HFFc6 (cell line): ENCODE measurements at places on chromosomes 5 and 9. TPM values are rescaled to one million over a fixed set of nuclear protein-coding genes. Genes with fewer than 3 reads are reported as not detected.
A peak's percentile ranks its signal among the peaks of the same experiment; 100 is the strongest.

Gene CFAP77
- not detected in 3 replicates for total RNA-seq

Gene AGXT2
- not detected in 3 replicates for total RNA-seq

Gene ZBED3
- total RNA-seq = 1.7 to 2.4 TPM (median 2.1 TPM) in 3 replicates

Gene ETF1
- 145 to 163 TPM (median 149 TPM) in 3 replicates for total RNA-seq

Gene PRUNE2
- 0.26 TPM in 1 of 2 replicates, not detected in the other for total RNA-seq

Gene ZSWIM6
- total RNA-seq = 10.1 to 11.1 TPM (median 11.0 TPM) in 3 replicates

DNA sequence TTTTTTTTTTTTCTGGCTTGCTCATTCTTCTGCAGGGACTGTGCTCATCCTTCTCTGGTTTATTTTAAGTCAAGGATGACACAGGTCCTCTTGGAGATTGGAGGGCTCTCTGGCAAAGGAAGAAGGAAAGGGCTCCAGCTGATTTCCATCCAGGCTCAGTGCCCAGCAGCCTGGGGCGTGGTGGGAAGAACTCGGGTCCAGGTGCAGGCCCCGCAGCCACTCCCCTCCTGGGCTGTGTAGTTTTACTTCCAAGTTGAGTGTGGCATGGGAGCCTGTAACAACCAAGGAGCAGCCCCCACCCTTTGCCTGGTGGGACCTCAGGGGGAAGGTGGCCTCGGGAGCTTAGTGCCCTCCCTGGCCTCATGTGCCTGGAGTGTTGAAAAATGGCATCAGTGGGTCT, 58.9 kb downstream of the ANKRD33B start:
- H3K27ac ChIP-seq = no peak overlapping the region
- no peak overlapping the region for H3K4me3 ChIP-seq
- peaks cover 16% of the 10 kb centered on the region for H3K4me1 ChIP-seq

- H3K27me3 ChIP-seq = no peaks in the 10 kb centered on the region
- H3K36me3 ChIP-seq = peaks cover 5% of the 10 kb centered on the region; the same call in 1 of the 2 replicates
- no peak overlapping the region for H3K4me3 ChIP-seq
- no peak overlapping the region for H3K27ac ChIP-seq
- DNase-seq = no peak
These were observed 398.1 kb upstream of the IRX1 start for GRCh38 chr5:3197304-3198073.

GRCh38 chr5:57175551-57176309, 1.9 kb downstream of the GPBP1 start:
- DNase-seq = no peak
- peaks cover 40% of the 10 kb centered on the region for H3K36me3 ChIP-seq
- H3K27me3 ChIP-seq = 0 out of 2 replicates have a peak, but pooled peaks cover 3% of the 10 kb centered on the region
- peaks cover 59% of the 10 kb centered on the region for H3K4me1 ChIP-seq
- peak overlapping the region; percentile 98 for H3K27ac ChIP-seq

- no peaks in the 10 kb centered on the region for H3K4me1 ChIP-seq
- H3K27ac ChIP-seq = no peak overlapping the region
- peaks cover 1% of the 10 kb centered on the region; the same call in 1 of the 2 replicates for H3K27me3 ChIP-seq
- DNase-seq = no peak
These were observed 259.8 kb downstream of the NFIB start for GRCh38 chr9:14054096-14054495.

DNA sequence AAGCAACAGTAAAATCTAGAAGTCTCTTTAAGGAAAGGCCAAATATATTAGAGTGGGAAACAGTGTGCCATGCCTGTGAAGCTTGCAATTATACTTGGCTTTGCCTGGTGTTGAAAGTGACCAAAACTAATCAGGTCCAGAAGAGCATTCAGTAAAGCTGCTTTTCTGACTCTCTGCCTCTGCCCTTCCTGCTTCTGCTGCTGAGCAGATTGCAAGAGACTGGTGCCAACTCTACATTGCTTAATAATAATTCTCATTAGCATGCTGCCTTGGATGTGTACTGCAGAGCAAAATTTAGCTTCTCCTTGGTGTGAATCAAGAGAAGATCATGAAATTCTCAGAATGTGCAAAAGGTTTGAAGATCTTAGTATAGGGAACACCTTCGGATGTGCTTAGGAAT, 120.4 kb upstream of the RFX3 start:
- no peak overlapping the region for H3K4me3 ChIP-seq
- H3K27ac ChIP-seq = no peak overlapping the region
- no peaks in the 10 kb centered on the region; the same call in 1 of the 2 replicates for H3K27me3 ChIP-seq
- H3K36me3 ChIP-seq = no peaks in the 10 kb centered on the region
- DNase-seq = no peak

GRCh38 chr5:128082551-128083032, 974 bp upstream of the SLC12A2 start:
- peak overlapping the region; percentile 89 for H3K4me3 ChIP-seq
- H3K36me3 ChIP-seq = peaks cover 7% of the 10 kb centered on the region
- no peak for DNase-seq
- H3K27me3 ChIP-seq = no peaks in the 10 kb centered on the region
- peak overlapping the region; percentile 85 for H3K27ac ChIP-seq

DNA sequence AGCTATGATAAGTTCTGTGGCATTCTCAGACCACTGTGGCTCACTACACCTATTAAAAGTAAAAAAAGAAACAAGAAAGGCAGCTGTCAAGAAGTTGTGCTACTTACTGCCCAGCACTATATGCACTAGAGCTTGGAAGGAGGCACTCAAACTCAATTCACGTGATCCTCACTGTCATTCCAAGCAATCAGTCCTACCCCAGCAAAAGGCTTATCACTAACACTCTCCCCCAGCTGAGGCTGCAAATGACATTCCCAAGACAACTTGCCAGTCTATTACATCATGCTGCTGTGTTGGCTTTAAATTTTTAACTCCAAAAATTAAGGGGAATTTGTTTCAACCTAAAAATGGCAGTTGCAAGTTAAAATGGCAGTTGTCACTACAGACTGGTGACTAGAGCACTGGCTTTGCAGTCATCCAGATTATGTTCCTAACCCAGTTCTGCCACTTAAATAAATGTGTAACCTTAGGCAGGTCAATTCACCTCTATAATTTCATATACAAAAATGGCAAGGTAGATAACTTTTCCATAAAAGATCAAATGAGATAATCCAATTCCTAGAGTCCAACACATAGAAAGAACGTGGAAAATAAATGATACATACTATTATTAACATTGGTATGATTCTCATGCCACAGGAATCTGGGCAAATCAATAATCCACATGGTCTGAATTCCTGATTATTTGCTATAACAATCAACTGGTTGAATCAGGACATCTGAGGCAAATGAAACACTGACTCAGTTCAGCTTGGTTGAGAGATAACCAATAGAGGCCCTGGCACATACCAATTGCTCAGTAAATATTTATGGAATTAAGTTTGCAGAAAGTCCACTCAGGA, 52.4 kb downstream of the FBXW11 start:
- H3K4me1 ChIP-seq = peaks cover 69% of the 10 kb centered on the region
- H3K36me3 ChIP-seq = no peaks in the 10 kb centered on the region; the same call in 1 of the 2 replicates
- peak; percentile 76 for DNase-seq
- peak overlapping the region; percentile 59 for H3K4me3 ChIP-seq
- H3K27me3 ChIP-seq = no peaks in the 10 kb centered on the region
